HCEC 1CT (cell line): ENCODE measurements at places on chromosomes 5 and 9.

DNA sequence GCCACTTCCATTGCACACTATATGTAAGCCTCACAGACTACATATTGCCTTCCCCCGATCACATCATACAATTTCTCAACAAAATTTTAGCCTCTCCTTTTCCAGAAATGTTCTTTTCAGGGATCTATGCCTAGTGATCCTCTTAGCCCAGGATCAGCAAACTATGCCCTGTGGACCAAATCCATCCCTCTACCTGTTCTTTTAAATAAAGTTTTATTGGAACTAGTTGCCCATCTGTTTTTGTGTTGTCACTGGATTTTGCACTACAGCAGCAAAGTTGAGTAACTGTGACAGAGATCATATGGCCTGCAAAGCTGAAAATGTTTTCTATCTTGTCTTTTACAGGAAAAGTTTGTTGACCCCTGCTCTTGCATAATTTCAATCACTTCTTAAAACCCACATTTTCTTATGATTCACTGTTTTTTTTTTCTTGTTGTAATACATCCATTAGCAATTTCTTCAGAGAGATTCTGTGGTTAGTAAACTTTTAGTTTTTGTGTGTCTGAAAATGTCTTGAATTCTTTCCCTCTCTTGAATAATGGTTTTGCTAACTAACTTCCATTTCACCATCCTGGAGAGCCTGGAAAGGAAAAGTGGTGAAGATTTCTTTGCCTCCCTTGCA lies 7.1 kb downstream of the TXNDC8 start:
- peak; percentile 64 for DNase-seq

DNA sequence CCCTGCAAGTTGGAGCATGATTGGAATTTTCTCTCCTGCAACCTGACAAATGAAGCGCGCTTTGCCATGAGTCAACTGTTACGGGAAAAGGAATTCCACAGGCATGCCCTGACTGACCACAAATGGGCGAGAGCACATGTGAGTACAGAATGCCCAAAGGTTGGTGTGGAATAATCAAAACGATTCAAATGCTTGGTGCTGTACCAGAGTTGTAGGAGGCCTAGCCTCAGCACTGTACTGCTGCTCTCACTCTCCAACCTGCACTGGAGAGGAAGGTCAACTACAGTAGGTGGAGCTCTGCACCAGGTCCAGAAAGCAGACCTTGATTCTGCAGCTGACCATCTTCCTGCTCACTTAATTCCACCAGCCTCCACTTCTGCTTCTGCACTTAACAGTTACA lies 406.9 kb upstream of the ACTBL2 start:
- DNase-seq: peak; percentile 69

- no peak for DNase-seq
Observed at GRCh38 chr9:96663506-96664120, 8.5 kb upstream of the PRXL2C start.

- DNase-seq: no peak
Observed at GRCh38 chr9:32707326-32707725, 71.9 kb upstream of the TAF1L start.

GRCh38 chr9:114806526-114806900 lies 674 bp upstream of the TNFSF15 start:
- DNase-seq: no peak

GRCh38 chr9:76572151-76572550 lies 113.2 kb downstream of the GCNT1 start:
- DNase-seq: no peak

- no peak for DNase-seq
Observed at GRCh38 chr5:16557477-16557876, 59.3 kb downstream of the RETREG1 start.

DNA sequence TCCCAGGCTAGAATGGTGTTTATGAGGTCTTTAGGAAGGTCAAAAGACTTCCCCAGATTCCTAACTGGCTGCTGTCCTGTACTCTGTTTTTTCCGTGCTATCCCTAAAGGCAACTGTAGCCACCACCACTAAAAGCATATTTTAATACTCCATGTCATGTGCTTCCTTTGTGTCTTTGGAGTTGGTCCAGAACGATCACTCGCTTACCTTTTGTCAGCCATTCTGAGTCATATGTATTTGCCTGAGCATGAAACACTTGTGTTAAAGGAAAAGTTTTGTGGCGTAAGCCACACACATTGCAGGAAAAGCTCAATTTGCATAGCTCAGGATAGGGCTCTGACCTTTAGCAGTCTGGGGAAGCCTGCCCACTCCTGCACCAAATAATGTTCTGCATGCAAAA lies 299.6 kb downstream of the NTRK2 start:
- DNase-seq: no peak

GRCh38 chr5:81820863-81821262 lies 70.0 kb upstream of the SSBP2 start:
- DNase-seq: no peak

DNA sequence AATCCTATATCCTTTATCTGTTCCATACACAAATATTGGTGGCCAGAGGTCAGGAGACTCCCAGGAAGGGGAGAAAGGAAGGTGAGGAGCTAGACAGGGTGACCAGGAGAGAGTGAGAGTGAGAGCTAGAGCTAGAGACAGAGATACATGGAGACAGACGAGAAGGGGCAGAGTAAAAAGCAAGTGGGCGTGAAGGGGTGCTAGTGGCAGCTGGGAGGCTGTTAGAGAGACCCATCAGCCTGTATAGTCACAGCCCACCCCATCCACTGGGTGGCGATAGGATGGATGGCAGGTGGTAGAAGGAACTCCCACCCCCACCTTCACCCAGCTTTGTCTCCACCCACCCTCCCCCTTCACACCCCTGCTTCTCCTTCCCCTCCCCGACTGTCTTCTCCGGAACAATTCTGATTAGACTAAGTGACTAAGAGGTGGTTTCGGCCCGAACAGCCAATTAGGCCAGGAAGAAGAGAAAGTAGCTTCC lies 32.8 kb downstream of the PCDH1 start:
- DNase-seq: no peak

DNA sequence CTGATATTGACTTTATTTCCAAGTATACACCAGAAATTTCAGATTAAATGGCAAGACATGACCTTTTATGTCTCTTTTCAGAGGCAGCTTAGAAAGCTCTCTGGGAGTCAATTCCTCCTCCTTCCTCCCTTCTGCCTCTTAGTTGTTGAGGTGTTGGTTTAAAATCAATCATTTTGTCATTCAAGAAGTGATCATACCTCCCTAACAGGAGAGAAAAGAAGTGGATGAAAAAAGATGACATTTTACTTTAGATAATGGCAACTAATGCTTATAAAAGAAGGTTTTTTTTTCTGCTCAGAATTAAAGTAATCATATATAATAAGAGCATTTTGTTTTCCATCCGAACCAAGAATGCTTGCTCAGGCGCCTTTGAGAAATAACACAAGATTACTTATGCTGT lies 448.7 kb downstream of the CTNND2 start:
- DNase-seq: no peak

DNA sequence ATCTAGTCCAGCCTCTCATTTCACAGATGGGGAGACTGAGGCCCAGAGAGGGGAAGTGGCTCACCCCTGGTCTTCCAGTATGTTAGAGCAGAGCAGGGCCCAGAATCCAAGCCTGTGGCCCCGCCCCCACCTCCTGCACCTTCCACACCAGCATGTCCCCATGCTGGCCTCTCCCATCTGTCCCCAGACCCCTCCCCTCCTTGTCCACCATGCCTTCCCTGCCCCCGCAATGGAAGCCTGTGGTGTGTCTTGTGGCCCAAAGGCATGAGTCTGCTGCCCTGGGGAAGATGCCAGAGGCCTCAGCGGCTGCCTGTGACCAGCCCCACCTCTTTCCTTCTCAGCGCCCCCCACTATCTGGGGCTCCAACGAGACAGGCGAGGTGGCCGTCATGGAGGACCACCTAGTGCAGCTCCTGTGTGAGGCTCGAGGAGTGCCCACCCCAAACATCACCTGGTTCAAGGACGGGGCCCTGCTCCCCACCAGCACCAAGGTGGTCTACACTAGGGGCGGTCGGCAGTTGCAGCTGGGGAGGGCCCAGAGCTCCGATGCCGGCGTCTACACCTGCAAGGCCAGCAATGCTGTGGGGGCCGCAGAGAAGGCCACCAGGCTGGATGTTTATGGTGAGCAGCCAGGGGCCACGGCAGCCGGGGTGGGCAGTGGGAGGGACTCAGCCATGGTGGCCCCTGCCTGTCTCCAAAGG lies 87.2 kb downstream of the HMCN2 start:
- no peak for DNase-seq

DNA sequence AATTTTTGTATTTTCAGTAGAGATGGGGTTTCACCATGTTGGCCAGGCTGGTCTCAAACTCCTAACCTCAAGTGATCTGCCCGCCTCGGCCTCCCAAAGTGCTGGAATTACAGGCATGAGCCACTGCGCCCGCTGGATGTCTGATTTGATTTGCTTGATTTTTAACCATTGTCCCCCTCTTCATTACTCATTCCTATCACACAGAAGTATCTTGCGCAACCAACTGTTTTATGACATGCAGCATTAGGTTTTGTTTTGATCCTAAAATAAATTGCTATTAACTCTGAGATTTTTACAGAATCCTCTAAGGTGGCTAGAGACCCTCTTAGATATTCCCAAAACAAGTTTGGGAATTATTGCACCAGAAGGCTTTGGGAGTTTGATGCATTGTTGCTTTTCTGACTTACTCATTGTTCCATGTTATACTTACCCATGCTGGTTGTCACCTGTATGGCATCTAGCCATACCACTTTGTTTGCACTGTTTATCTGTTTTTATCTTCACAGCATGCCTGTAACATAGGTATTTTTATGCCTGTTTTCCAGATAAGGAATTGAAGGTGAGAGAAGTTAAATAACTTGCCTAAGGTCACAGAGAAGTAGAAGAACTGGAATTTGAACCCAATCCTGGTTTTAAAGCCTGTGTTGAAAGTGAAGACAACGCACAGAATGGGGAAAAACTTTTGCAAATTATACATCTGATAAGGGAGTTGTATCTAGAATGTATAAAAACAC lies 35.9 kb upstream of the PWWP2A start:
- DNase-seq: peak; percentile 19

DNA sequence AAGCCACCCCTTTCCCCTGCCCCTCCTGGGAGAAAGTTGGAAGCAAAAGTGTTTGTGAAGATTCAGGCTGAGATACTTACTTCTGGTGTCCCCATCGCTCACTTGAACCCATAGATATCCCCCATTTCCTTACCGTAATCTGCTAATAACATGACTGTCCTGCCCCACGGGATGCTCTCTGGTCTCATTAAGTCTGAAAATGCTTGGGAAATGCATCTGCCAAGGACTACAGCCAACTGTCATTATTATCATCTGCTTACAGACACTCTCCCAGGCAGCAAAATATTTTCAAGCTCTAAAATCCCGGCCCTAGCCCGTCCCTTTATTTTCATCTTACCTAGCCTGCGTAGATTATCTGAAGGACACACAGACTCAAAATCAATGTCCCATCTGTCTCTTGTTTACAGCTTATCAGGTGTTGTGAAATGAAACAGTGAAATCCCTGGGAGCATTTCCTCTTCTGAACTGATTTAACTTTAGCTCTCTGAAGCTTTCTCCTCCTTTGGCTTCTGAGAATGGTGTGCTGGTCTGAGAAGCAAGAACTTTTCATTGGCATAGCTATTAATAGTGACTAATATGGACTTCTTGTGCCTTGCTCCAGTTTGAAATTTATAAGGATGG lies 126.9 kb upstream of the OSMR start:
- no peak for DNase-seq

DNA sequence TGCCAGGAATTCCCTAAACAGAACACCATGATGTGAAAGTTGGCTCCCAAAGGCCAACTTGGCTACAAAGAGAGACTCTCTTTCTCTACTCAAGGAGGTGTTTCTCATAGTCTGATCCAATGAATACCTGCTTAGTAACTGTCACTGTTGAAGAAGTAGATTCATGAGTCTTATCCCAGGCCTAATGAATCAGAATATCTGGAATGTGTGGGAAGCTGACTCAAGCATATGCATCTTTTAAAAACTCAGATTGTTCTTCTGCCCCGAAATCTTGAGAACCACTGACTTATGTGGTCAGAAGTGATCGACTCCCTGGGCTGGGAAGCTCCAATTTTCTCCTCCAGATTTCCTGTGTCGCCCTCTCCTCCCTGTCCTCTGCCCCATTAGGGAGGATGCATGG lies 345.6 kb downstream of the PLK2 start:
- peak; percentile 86 for DNase-seq

- DNase-seq: peak; percentile 11
Observed at GRCh38 chr9:69036309-69036708, 757 bp downstream of the FXN start.
